ENCODE measurements at places on chromosomes 3 and 15.

GRCh38 chr3:166071-166470, 30.5 kb upstream of the CHL1 start:
- peak; percentile 78 for DNase-seq

- DNase-seq = peak; percentile 38
Measured at GRCh38 chr15:37771465-37771864, 163.0 kb upstream of the TMCO5A start.

- DNase-seq = peak; percentile 77
Measured at GRCh38 chr3:94336046-94336753, 273.3 kb downstream of the NSUN3 start.

DNA sequence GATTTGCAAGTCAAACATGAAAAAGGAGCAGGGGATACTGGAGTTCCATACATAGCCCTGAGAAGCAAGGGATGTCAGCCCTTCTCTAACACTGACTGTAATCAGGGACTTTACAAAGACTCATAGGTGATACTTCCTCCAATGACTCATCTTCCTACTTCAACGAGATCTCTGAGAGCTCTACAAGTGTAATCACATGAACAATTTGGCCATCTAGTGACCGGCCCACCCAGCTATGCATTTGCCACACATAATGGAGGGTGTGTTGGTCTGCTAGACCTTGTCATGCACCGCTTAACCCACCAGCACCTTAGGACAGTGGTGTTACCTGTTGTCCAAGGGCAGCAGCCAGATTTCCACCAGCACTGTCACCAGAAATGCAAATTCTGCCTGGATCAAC, 75.3 kb downstream of the NCEH1 start:
- DNase-seq = no peak

- DNase-seq = peak; percentile 39
Measured at GRCh38 chr15:73284090-73284716, 84.6 kb downstream of the HCN4 start.

GRCh38 chr3:77053795-77054194, 13.9 kb downstream of the ROBO2 start:
- DNase-seq = no peak

- no peak for DNase-seq
Measured at GRCh38 chr15:92141607-92142006, 252.1 kb upstream of the ST8SIA2 start.

All from astrocyte of the hippocampus (primary cell).